ENCODE measurements at places on chromosomes 2 and 18.

DNA sequence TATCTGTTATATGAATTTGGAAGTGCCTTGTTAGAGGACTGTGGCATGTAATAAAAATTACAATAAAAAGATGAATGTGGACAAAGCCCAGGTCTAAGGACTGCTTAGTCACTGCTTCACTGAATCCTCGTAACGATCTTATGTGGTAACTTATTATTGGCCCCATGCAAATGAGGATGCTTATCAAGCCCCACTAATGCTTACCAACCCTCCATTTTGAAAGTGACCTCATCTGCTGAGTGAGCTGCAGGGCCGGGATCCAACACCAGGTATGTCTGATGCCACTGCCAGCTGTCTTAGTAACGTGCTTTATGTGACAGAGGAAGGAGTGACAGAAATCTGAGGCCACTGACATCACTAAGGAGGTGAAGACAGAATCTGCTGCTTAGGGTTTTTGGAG lies 65.3 kb upstream of the CCDC85A start:
- no peak for DNase-seq

GRCh38 chr2:71925268-71926088 lies 222.2 kb downstream of the CYP26B1 start:
- no peak for DNase-seq

DNA sequence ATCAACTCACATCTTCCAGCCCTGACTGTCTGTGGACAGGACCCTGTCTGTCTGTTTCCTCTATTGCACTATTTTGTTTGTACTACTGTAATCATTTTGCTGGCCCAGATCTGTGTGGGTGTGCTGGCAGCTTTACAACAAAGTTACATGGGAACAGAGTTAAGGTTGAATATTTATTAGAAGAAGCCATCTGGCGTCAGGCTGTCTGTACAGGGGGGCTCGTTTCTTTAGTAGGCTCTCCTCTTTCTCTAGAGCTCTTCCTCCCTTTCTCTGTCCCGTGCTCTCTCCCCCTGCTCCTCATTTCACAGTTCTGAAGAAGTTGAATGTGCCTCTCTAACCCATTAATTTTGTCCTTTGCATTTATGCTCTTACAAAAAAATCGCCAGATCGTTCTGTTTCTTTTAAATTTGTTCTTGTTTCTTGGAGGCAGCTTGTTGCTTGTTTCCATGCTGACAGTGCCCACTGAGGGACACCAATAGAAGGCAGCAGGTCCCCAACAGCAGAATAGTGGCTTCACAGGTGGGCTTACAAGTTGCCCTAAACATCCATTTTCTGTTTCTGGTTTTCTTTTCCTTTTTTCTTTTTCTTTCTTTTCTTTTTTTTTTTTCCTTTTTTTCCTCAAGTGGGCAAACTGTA lies 315.2 kb upstream of the ZEB2 start:
- DNase-seq, result peak; percentile 61

DNA sequence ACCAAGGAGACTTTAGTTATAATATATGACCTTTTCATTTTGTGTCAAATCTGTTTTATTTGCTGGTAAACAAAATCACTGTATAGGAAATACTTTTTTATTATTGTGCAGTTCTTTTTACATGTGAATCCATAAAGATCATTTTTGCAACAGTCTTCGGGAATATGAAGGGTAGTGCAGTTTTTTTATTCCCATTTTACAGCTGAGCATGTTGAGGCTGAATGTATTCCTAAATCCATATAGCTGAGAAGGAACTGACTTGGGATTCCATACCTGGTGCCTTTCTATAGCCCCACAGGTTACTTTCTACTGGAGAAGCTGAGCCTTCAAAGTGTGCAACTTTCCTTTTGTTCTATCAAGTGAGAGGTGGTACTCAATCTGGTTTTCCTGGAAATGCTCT lies 29.6 kb downstream of the RHOB start:
- no peak for DNase-seq

- DNase-seq, result no peak
Measured at GRCh38 chr2:196555161-196555560, 84.4 kb upstream of the CCDC150 start.

DNA sequence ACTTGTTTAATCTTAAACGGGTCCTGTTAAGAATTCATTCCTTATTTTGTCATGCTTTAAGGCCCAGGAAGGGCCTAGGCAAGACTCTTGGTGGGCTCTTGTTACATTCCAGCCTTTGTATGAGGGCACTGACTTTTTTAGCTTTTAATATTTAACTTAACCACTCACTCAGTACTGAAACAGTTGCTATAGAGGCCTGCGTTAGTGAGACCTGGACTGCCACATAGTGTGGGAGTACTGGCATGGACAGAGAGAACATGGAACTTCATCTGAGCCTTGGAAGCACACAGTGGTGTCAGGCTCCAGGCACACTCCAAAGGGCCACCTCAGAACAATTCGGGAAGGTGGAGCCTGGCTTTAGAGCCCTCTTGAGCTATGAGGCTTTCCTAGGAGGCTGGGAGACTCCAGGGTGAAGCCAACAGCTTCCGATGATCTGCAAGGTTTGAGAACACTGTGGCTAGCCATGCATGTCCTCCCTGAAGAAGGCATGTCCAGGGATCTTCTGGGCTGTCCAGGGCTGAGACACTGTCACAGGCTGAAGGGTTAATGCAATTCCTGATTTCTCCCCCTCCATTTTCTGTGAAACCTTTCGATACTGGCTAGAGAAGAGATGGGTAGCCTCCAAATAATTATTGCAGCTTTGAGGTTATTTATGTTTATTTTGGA lies 155.4 kb upstream of the ACAA2 start:
- no peak for DNase-seq

DNA sequence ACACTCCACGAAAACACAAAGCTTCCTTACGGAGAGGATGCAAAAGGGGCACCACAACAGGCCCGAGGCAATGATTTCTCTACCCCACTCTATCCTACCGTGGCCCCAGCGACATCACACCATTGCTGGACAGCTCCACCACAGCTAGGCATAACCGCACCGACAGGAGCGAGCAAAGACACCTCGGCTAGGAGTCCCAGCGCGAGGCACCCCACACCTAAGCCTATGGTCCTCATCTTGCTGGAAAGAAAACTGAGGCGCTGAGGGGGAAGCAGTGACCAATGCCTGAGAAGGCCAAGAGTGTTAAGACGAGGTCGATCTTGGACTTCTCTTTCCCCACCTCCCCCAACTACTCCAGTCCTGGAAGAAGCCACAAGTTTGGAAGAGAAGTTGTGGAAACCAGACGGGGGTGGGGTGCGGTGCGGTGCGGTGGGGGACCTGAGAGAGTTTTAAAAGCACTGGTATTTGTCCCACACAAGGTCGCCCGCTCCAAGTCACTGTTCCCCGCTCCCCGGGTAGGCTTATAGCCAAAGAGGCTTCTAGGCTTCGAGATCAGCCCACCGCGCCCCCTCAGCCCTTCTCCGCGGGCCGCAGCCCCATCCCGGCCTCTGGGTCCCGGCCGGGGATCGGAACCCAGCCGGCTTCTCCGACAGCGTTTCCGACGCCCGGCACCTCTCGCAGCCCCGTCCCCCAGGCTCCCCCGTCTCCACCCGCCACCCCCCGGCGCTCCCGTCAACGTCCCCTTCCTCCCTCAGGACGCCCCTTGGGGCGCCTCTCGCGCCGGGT lies 766 bp downstream of the PDE6D start:
- DNase-seq, result no peak

DNA sequence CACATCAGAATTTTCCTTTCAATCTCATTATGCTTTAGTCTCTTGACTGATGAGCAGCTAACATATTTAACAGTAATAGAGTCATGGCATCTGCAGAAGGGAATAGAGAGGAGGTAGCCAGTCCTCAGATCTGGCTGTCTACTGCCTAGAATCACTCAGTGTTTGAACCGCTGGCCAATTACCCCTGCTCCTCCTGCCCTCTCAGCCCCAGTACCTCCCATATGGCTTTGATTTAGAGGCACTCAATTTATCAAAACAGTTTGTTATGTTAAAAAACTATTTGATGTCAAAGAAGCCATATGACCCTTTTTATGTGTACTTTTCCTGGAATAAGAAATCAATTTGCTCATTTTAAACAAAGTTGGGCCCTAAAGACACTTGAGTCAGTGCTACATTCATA lies 355.2 kb downstream of the CMPK2 start:
- DNase-seq, result no peak

GRCh38 chr2:235868224-235868623 lies 300.0 kb downstream of the GBX2 start:
- DNase-seq, result no peak

GRCh38 chr2:109318150-109318948 lies 189.3 kb downstream of the SH3RF3 start:
- DNase-seq, result peak; percentile 77

GRCh38 chr2:215904101-215904500 lies 109.2 kb downstream of the MREG start:
- no peak for DNase-seq

DNA sequence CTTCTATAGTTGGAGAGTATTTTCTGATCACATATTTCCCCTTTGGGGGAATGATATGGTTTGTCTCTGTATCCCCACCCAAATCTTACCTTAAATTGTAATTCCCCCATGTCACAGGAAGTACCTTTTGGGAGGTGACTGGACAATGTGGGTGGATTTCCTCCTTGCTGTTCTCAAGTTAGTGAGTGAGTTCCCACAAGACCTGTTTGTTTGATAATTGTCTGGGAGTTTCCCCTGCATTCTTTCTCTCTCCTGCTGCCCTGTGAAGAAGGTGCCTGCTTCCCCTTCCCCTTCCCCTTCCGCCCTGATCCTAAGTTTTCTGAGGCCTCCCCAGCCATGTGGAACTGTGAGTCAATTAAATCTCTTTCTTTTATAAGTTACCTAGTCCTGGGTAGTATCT lies 222.7 kb upstream of the SLC39A10 start:
- no peak for DNase-seq

DNA sequence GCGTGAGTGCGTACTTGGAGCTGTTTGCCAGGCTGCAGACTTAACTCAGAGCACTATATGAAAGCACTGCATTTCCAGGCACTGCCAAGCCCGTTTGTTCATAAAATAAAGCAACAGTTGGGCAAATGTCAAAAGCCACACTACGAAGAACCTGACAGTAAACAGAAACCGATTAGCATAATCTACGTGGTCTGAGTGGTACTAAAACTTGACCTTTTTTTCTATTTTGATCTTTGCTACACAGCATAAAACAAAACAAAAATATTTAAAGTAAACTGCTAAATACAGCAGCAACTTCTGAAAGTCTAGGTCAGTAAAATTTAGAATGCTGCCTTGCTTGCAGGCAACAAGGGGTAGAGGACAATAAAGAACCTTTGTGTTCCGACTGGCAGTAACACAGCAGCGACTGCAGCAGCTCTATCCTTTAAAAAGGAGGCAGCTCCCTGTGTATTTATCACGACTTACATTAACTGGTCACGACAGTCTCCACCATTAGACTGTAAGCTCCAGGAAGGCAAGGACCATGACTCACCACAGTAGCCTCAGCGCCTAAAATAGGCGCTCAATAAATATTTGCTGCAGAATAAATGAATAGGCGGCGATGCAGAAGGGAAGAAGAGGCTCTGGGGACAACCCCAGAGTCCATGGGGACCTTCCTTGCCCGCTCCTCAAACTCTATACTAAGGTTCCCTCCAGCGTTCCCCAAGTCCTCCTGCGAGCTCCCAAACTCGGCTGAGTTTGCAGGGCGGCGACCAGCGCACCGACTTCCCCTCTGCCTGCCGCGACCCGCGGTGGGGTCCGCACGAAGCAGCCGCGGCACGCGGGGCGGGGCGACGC lies 902 bp downstream of the SS18 start:
- DNase-seq, result no peak

GRCh38 chr2:157262248-157262647 lies 4.7 kb downstream of the GALNT5 start:
- no peak for DNase-seq

DNA sequence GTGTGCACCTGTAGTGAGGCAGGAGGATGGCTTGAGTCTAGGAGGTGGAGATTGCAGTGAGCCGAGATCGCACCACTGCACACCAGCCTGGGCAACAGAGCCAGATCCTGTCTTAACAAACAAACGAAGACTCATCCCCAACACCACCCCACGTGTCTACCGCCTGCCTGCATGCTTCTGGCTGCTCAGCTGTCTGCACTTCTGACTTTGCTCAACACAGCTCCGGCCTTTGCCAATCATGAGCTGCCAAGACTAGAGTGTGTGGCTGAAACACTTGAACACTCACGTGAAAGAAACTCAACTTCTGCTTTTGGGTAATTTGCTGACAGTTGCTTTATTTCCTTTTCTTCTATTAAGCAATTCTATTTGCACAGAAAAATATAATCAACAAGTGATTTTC lies 32.1 kb upstream of the SP3 start:
- no peak for DNase-seq

DNA sequence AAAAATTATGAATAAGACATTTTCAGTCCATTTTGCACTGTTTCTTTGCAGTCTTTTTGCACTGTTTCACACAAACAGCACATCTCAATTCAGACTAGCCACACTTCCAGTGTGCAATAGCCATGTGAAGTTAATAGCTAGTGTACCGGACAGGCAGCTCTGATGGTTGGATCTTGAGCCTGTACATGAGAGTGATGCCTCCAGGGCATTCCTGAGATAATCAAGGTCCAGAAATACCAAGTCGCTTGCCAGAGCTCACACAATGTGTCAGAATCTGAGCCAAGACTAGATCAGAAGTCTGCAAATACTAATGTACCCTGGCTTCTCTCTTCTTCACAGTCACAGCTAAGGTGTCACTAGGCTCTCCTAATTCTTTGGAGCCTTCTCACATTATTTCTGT lies 180.2 kb downstream of the OSR1 start:
- DNase-seq, result no peak
